ENCODE measurements at places on chromosomes 6 and 20. TPM values are rescaled to one million over a fixed set of nuclear protein-coding genes. Genes with fewer than 3 reads are reported as not detected.

TAAR5 gene
- not detected for total RNA-seq

HLA-DRB5 gene
- not detected for total RNA-seq

DNA sequence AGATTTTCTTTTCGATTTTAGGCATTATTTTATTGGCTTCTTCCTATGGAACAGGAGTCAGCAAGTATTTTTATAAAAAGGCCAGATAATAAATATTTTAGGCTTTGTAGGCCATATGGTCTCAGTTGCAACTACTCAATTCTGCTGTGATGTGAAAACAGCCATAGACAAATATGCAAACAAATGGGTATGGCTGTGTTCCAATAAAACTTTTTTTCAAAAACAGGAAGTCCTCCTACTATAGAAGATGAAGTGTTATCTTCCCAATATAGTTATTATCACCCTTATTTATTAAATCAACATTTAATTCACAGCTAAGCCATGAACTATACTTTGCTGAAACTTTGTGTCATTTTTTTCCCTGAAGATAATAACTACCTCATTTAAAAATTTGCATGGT is 57.2 kb downstream of the CHD6 start:
- no peak for DNase-seq

C6orf15 gene
- total RNA-seq = not detected

DNA sequence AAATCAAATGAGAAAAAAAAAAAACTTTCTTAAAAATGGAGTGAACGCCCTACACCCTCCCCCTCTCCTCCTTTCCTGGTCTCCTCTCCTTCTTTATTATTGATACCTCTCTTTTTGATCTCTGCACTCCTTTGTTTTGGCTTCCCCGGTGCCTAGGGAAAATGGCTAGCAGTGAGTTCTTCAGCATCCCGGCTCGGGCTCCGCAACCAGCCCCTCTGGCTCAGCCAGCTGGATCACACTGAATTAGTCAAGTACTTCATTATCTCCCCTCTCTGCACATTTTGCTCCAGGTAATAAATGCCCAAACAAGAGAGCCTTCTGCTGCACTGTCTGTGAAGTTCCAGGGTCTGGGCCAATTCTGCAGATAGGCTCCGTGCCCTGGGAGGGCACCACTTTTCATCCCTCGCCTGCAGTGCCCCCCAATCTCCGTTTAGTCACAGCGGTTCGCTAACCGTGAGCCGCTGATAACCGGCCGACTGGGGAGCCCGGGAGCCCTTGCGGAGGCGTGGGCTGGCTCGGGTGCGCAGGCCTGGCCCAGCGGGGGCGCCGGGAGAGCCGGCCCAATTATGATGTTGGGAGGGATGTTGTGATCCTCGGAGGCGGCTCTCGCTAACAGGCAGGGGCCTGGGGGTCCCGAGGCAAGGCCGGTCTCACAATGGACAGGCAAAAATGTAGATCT is 301.9 kb downstream of the TFAP2A start:
- no peak for DNase-seq

GRCh38 chr6:28953039-28953584 is 29.3 kb upstream of the TRIM27 start:
- peak; percentile 52 for DNase-seq

GRCh38 chr20:38997622-38998021 is 35.5 kb downstream of the DHX35 start:
- no peak for DNase-seq

- no peak for DNase-seq
These were observed 110.2 kb upstream of the RPS6KA2 start for GRCh38 chr6:166737261-166737660.

GRCh38 chr6:151119823-151120524 is 119.8 kb upstream of the AKAP12 start:
- no peak for DNase-seq

DNA sequence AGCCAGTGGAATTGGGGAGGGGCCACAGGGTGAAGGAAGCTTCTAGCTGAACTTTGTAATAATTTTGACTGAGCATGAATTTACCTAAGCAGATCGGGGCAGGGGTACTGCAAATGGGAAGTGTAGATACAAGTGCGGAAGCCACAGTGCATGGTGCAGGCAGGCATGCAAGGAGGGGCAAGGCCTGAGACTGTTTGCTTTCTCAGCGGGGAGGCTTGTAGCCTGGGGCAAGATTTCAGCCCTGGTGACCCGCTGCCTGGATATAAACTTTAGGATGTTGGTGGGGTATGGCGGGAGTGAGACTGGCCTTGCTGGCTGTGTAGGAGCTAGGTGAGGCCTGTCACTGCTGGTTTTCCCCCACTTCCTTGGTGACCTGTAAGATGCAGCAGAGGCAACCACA is 266.4 kb upstream of the PREP start:
- DNase-seq = no peak

GRCh38 chr20:23587631-23588030 is 18.1 kb downstream of the CST9 start:
- DNase-seq = no peak

GRCh38 chr6:72552938-72553337 is 68.9 kb upstream of the KCNQ5 start:
- DNase-seq = peak; percentile 55

GRCh38 chr6:16868968-16869367 is 107.7 kb upstream of the ATXN1 start:
- DNase-seq = no peak

GRCh38 chr6:163679012-163679660 is 264.6 kb downstream of the QKI start:
- no peak for DNase-seq

DNA sequence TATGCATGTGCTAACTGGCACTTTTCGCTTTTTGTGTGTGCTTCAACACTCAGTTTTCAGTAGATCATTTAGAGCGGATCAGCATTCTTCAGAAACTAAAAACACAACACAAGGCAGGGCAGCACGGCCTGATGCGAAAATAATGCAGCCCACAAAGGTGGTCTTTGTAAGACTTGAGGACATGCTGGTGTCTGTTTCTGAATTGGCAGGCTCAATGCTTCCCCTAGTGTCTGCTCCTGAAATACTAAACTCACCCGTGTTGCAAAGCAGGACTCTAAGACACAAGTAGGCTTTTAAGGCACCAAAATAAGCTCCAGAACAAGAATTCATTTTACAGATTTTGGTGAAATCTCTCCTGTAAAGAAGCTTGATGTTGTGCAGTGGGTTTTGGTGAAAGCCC is 676.5 kb downstream of the TENT5A start:
- DNase-seq = peak; percentile 3

DNA sequence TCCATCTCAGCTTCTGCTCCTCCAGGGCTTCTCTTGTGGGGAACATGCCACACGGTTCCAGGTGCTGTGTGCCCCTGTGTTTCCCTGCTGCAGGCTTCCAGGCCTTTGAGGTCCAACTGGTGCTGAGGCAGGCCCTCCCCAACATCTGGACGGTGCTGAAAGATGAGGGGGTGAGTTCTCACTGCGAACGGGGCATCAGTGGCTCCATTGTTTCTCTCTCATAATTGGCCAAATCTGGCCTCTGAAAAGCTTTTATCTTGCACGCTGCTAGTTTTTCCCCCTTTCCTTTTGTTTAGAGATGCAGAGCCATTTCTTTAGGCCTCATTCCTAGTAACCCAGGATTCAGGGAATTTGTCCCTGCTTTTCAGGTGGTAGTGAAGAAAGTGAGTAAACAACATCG is 8.6 kb downstream of the PNLDC1 start:
- DNase-seq = no peak

GSTA1 gene
- not detected for total RNA-seq
